ENCODE measurements at places on chromosomes 2 and 18. TPM values are rescaled to one million over a fixed set of nuclear protein-coding genes. Genes with fewer than 3 reads are reported as not detected.

The LRRTM1 gene
- not detected for total RNA-seq

DNA sequence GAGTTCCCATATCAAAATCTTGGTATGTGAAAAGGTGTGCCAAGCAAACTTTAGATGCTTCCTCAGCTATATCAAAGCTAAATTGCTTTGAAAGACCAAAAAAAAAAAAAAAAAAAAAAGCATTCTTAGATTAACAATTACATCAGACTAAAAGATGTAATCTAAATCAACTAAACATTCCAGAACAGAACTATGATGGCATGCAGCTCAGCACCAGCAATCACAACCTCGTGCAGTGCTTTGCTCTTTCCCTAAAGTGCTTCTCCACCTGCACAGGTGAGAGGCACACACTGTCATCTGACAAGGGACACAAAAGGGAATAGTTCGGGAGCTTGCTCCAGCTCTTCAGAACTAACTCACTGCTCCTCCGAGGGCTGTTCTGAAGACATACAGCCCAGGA is 37.5 kb downstream of the ADAM17 start:
- DNase-seq, result no peak

GRCh38 chr2:216862628-216863398 is 2.9 kb upstream of the TNP1 start:
- no peak for DNase-seq

GRCh38 chr2:39027421-39027820 is 93.4 kb downstream of the SOS1 start:
- DNase-seq, result no peak

The RAMP1 gene
- total RNA-seq, result 0.46 TPM

DNA sequence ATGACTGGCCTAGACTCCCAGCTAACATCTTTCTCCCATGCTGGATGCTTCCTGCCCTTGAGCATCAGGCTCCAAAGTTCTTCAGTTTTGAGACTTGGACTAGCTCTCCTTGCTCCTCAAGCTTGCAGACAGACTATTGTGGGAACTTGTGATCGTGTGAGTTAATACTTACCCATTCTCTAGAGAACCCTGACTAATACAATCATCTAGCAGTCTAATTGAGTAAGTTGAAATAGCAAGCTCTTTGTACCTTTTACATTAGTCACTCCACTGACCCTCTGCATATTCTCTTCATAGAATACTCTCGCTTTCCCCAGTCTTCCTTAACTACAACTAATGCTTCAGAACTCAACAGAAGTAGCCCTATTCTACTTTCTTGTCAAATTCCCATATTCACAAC is 434.6 kb upstream of the NXPH2 start:
- DNase-seq, result no peak

GRCh38 chr2:23532391-23533337 is 147.7 kb downstream of the KLHL29 start:
- DNase-seq, result peak; percentile 20

DNA sequence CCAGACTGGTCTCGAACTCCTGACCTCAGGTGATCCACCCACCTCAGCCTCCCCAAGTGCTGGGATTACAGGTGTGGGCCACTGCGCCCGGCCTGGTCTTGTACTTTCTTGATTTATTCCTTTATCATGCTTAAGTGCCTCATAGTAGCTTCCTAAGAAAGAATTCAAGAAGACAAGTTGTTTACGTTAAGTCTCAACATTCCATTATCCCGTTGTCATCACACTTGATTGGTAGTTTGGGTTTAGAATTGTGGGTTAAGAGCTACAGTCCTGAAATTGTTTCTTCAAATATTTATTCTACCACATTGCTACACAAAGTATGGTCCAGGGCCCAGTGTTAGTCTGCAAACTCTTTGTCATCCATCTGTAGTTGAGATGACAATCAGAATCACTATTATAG is 194.0 kb downstream of the VWC2L start:
- DNase-seq, result no peak

The SCN9A gene
- total RNA-seq, result not detected

The KIAA1328 gene
- total RNA-seq, result 5.2 TPM

The NLRC4 gene
- total RNA-seq, result not detected

GRCh38 chr2:66929632-66930338 is 467.3 kb upstream of the ETAA1 start:
- DNase-seq, result no peak

- DNase-seq, result no peak
These were observed 427.3 kb downstream of the THSD7B start for GRCh38 chr2:137192366-137193310.

- DNase-seq, result no peak
These were observed 91.4 kb downstream of the COL6A3 start for GRCh38 chr2:237322564-237322963.

GRCh38 chr2:44838116-44838790 is 103.2 kb upstream of the SIX3 start:
- no peak for DNase-seq

The CCL20 gene
- total RNA-seq, result 105 TPM

DNA sequence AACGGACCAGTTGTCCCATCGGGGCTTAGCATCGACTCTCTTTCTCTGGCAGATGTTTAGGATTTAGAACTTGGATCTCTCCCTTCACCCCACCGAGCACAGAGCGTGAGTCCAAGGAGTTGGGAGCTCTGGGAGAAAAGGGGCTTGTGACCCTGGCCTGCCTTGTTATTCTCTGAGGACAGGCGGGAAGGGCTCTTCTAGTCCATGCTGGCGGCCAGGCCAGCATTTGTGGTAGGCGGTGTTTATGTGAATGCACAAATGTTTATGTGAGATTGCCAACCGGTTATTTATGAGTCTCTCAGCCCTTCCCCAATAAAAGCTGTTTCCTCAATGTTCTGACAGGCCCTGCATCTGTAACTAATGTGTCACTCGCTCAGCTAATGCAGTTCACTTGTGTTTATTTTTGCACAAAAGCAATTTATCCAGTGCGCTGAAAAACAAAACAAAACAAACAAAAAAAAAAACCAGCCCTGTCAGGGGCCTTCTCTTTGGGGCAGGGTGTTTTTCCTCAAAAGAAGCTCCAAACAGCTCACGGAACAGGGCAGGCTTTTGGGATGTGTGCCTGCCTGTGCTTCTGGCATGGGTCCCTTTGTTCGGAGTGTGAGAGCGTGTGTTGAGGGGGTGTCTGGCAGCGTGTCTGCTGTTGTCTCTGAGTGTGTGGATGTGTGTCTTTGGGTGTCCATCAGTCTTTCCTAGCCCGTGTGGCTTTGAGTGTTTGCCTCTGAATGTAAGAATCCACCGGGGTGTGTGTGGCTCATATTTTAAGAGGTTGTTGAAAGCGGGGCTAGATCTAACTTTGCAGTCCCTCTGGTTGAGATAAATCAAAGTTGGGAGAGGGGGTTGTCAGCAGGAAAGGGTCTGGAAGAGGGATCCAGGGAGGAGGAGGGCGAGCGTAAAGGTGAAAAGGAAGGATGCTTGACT is 52.8 kb upstream of the HAAO start:
- no peak for DNase-seq

The MARCHF4 gene
- not detected for total RNA-seq

- no peak for DNase-seq
These were observed 120.3 kb downstream of the CCDC102B start for GRCh38 chr18:68918216-68918615.

- no peak for DNase-seq
These were observed 369.6 kb upstream of the ID2 start for GRCh38 chr2:8312221-8312620.

DNA sequence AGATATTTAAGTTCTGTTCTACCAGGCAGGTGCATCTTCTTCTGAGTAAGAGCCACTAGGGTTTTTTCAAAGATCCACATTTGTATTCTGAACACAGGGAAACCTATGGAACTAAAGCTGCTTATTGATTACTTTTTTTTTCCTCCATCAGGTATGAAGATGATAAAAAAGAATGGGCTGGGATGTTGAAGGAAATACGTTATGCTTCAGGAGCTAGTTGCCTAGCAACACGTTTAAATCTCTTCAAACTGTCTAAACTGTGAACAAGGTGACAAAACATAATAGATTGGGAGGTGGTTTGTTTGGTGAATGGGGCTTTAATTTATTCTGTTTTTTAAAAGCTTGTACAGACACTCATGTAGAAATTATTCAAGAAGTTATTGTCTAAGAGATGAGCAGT is 15.9 kb downstream of the KLHL41 start:
- no peak for DNase-seq

GRCh38 chr2:184734338-184734737 is 136.0 kb downstream of the ZNF804A start:
- no peak for DNase-seq

The RFX8 gene
- not detected for total RNA-seq

GRCh38 chr18:3449512-3450011 is 410 bp upstream of the TGIF1 start:
- DNase-seq, result no peak

DNA sequence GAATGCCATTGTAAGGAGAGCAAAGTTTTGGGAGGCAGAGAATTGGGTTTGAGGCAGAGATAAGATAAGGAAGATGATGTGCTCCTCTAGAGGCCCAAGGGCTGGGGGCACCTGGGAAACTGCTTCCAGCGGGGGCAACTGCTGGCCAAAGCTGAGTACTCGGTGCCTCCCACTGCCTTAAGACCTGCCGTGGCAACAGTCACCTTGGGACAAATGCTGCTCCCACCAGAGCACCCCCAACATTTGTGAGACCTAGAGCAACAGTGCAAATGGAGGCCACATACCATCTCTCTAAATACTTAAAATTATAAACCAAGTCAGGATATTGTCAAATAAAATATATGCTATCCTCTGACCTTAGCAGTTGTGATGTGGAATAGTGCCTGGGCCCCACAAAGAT is 127.1 kb downstream of the CAPN13 start:
- DNase-seq, result no peak

GRCh38 chr2:176165370-176166050 is 8.4 kb downstream of the HOXD3 start:
- no peak for DNase-seq

DNA sequence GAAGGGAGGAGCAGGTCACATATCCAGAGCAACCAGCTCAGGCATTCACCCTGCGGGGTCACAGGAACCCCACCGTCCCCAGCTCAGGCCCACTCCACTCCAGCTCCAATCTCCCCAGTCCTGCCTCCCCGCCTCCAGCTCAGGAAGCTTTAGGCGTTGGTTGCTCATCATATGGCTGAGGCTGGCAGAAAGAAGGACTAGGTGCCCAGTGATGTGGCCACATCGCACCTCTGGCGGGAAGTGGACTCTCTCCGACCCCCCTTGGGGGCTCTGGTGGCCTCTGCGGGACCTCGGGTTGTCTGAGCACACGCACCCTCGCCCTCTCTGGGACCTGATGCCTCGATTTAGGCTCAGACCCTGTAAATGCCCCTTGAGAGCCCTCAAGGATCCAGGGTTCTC is 187.7 kb downstream of the ZFP36L2 start:
- DNase-seq, result no peak

The FAM161A gene
- total RNA-seq, result 2.5 TPM

The XDH gene
- not detected for total RNA-seq

Measured in activated T-cell treated with anti-CD3 and anti-CD28 coated beads, Interleukin-2, amount 50 U/mL, for 4 hours (primary cell).